ENCODE measurements at places on chromosomes 4 and X. TPM values are rescaled to one million over a fixed set of nuclear protein-coding genes. Genes with fewer than 3 reads are reported as not detected.

DNA sequence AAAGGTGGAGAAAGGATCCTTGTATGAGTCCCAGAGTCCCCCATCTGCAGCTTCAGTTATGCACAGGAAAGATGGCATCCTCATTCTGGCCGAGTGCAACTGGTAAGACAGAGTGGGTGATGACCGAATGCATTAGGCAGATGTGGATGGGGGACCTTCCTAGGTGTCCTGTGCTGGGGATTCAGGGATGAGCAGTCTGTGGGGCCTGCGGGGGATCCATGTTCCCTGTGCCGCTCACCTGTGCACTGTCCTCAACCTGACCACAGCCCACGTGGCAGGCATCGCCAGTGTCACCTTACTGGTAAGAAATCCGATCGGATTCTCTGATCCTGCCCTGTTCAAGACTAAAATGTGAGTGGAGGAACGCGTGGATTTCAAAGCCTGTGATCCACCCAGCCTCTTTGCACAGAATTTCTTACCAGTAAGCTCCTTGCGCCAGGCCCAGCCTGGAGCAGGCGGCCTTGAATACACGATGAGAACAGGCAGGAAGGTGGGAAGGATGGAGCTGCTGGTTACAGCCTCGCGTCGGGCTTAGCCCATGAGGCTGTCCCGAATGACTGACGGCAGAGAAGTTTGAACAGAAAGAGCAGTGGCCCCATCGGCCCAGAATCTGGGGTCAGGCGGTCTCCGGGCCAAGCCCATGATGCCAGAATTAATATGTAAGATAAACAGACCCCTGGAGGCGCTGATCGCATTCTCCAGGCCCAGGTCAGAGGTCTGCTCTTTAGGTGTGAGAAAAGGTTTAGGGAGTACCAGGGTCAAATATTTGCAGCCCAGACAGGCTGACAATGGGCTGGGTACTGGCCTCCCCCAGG is 56.5 kb downstream of the CPZ start:
- no peaks in the 10 kb centered on the region for H3K27me3 ChIP-seq
- no peak for DNase-seq
- H3K36me3 ChIP-seq = no peaks in the 10 kb centered on the region
- no peak overlapping the region for H3K27ac ChIP-seq
- no peak overlapping the region for H3K4me3 ChIP-seq

RTL9 gene
- not detected for total RNA-seq

TRPC5OS gene
- total RNA-seq = not detected

GRCh38 chr4:126888968-126889367 is 743.8 kb upstream of the INTU start:
- no peak overlapping the region for H3K4me3 ChIP-seq
- no peaks in the 10 kb centered on the region for H3K36me3 ChIP-seq
- DNase-seq = no peak
- H3K27me3 ChIP-seq = no peaks in the 10 kb centered on the region
- no peaks in the 10 kb centered on the region for H3K4me1 ChIP-seq

- H3K36me3 ChIP-seq = no peaks in the 10 kb centered on the region
- H3K27ac ChIP-seq = no peak overlapping the region
- H3K4me3 ChIP-seq = no peak overlapping the region
- H3K27me3 ChIP-seq = no peaks in the 10 kb centered on the region
- DNase-seq = no peak
Observed at GRCh38 chr4:91764085-91764484, 539.7 kb upstream of the GRID2 start.

POF1B gene
- total RNA-seq = 1.2 TPM

IQCM gene
- total RNA-seq = not detected

- DNase-seq = no peak
- no peak overlapping the region for H3K27ac ChIP-seq
- H3K4me3 ChIP-seq = no peak overlapping the region
- H3K4me1 ChIP-seq = no peaks in the 10 kb centered on the region
- no peaks in the 10 kb centered on the region for H3K36me3 ChIP-seq
- H3K27me3 ChIP-seq = no peaks in the 10 kb centered on the region
Observed at GRCh38 chr4:72119946-72120345, 88.1 kb downstream of the NPFFR2 start.

GRCh38 chr4:84167564-84167963 is 331.5 kb downstream of the NKX6-1 start:
- H3K4me3 ChIP-seq = no peak overlapping the region
- H3K27me3 ChIP-seq = no peaks in the 10 kb centered on the region
- no peaks in the 10 kb centered on the region for H3K36me3 ChIP-seq
- H3K4me1 ChIP-seq = no peaks in the 10 kb centered on the region
- no peak for DNase-seq

ATP2B3 gene
- total RNA-seq = not detected

- no peak overlapping the region for H3K4me3 ChIP-seq
- peaks cover 6% of the 10 kb centered on the region for H3K4me1 ChIP-seq
- no peaks in the 10 kb centered on the region for H3K36me3 ChIP-seq
- H3K27me3 ChIP-seq = no peaks in the 10 kb centered on the region
Observed at GRCh38 chrX:39730662-39731329, 367.0 kb downstream of the BCOR start.

DNA sequence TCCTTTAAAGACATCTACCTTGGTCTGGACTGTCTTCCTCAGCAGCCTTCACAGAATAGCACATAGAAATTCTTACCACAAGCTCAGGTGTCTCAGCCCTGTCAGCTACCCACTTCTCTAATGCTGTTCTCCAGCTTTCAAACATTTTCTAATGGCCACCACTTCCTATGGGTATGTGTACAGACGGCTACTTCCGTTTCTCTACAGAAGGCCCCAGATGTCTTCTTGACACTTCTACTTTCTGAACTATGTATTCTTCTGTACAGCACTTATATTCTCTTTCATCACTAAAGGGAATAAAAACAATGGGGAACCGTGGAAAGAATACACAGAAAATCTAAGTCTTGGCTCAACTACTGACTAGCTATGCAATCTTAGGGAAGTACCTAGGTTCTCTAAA is 13.3 kb downstream of the OPHN1 start:
- H3K4me1 ChIP-seq = no peaks in the 10 kb centered on the region
- H3K36me3 ChIP-seq = no peaks in the 10 kb centered on the region
- no peak for DNase-seq
- no peak overlapping the region for H3K4me3 ChIP-seq
- no peak overlapping the region for H3K27ac ChIP-seq

CXCL11 gene
- not detected for total RNA-seq

DNA sequence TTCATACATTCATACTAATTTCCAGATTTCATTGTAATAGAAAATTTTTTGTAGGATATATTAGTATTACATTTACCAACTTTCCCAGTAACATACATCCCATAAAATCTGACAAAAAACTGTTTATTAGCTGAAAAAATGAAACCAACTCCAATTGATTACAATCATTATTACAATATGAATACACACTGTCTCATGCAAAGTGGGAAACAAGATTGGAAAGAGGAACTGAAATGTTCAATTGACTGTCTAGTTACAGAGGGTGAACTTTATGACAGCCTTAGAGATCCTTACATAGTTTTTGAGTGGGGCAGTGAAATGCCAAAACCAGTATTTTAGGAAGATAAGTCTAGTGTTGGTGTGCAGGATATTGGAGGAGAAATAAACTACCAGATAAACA is 2.3 kb upstream of the AMBN start:
- peak; percentile 20 for DNase-seq
- H3K36me3 ChIP-seq = no peaks in the 10 kb centered on the region
- no peak overlapping the region for H3K4me3 ChIP-seq
- H3K27me3 ChIP-seq = no peaks in the 10 kb centered on the region
- peaks cover 7% of the 10 kb centered on the region for H3K4me1 ChIP-seq

DNA sequence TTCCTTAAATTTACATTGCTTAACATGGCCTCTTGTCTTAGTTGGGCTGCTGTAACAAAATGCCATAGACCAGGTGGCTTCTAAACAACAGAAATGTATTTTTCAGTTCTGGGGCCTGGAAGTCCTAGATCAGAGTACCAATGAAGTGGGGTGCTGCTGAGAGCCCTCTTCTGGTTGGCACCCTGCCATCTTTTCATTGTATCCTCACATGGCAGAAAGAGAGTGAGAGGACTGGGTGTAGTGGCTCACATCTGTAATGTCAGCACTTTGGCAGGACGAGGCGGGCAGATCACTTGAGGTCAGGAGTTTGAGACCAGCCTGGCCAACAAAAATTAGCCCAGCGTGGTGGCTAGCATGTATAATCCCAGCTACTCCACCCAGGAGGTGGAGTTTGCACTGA is 12.0 kb upstream of the KLB start:
- H3K36me3 ChIP-seq = no peaks in the 10 kb centered on the region
- H3K27me3 ChIP-seq = no peaks in the 10 kb centered on the region
- no peak overlapping the region for H3K27ac ChIP-seq

MMRN1 gene
- total RNA-seq = 0.49 TPM

NMU gene
- total RNA-seq = not detected

H2BW2 gene
- not detected for total RNA-seq

DNA sequence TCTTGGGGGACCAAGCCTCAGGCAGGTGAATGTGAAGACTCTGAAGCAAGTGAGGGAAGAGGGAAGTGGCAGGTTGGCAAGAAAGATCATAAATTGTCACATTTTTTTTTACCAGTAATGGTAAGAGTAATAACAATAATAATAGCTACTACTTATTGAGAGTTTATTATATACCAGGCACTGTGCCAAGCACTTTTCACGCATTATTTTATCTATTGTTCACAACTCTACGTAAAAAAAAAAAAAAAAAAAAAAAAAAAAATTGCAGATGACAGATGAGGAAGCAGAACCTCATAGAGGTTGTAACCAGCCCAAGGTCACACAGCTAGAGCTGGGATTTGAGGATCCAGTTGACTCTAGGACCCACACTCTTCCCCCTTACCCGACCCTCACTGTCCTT is 40.9 kb downstream of the TSC22D3 start:
- no peaks in the 10 kb centered on the region for H3K4me1 ChIP-seq
- no peak for DNase-seq
- no peak overlapping the region for H3K4me3 ChIP-seq
- H3K36me3 ChIP-seq = no peaks in the 10 kb centered on the region

GRCh38 chr4:8289151-8289750 is 19.7 kb downstream of the HTRA3 start:
- H3K27me3 ChIP-seq = no peaks in the 10 kb centered on the region
- no peak overlapping the region for H3K4me3 ChIP-seq
- H3K27ac ChIP-seq = no peak overlapping the region
- no peaks in the 10 kb centered on the region for H3K36me3 ChIP-seq
- no peak for DNase-seq

- H3K4me1 ChIP-seq = no peaks in the 10 kb centered on the region
- H3K4me3 ChIP-seq = no peak overlapping the region
- H3K36me3 ChIP-seq = no peaks in the 10 kb centered on the region
- no peak overlapping the region for H3K27ac ChIP-seq
- DNase-seq = no peak
- no peaks in the 10 kb centered on the region for H3K27me3 ChIP-seq
Observed at GRCh38 chr4:39732728-39733127, 34.8 kb downstream of the UBE2K start.

CT45A7 gene
- not detected for total RNA-seq

FOXR2 gene
- total RNA-seq = not detected

SLC6A8 gene
- total RNA-seq = 1.8 TPM

RHOXF2 gene
- total RNA-seq = not detected

DNA sequence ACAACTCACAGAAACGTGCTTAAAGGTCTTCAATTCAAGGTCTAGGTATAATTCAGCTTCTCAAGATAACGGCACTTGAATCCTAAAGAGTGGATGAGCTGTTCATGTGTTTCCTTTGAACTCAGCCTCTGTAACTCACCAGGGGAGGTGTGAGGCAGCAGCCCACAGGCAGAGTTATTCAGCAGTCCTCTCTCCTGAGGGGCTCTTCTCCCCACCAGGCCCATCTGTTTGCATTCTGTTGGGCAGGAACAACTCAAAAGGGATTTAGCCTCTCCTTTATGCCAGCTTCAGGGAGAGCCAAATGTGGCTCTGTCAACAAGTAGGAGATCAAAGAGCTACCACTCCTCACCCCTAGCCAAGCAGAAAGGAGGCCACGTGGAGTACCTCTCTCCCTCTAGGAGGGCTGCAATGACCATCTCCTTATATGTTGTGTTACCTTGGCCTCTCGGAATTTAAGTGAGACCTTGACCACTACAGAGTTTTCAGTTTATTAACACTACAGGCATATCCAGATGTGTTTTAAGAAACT is 151.2 kb downstream of the SPATA18 start:
- H3K27ac ChIP-seq = no peak overlapping the region
- DNase-seq = no peak
- H3K4me1 ChIP-seq = no peaks in the 10 kb centered on the region
- no peak overlapping the region for H3K4me3 ChIP-seq
- H3K36me3 ChIP-seq = no peaks in the 10 kb centered on the region

GRCh38 chr4:73732759-73733431 is 7.5 kb upstream of the CXCL8 start:
- no peak for DNase-seq
- no peak overlapping the region for H3K4me3 ChIP-seq
- H3K36me3 ChIP-seq = no peaks in the 10 kb centered on the region
- no peaks in the 10 kb centered on the region for H3K27me3 ChIP-seq

MAP7D2 gene
- total RNA-seq = not detected

DOK7 gene
- total RNA-seq = 24.1 TPM

TEX13C gene
- total RNA-seq = not detected

GRCh38 chr4:174538876-174539250 is 16.6 kb upstream of the HPGD start:
- DNase-seq = no peak
- H3K4me3 ChIP-seq = no peak overlapping the region
- H3K27me3 ChIP-seq = no peaks in the 10 kb centered on the region

GRCh38 chrX:148049441-148049840 is 68.3 kb downstream of the FMR1NB start:
- no peaks in the 10 kb centered on the region for H3K36me3 ChIP-seq
- H3K27ac ChIP-seq = no peak overlapping the region
- DNase-seq = peak; percentile 52
- no peaks in the 10 kb centered on the region for H3K27me3 ChIP-seq
- no peak overlapping the region for H3K4me3 ChIP-seq
- no peaks in the 10 kb centered on the region for H3K4me1 ChIP-seq

- no peaks in the 10 kb centered on the region for H3K36me3 ChIP-seq
- H3K4me1 ChIP-seq = no peaks in the 10 kb centered on the region
- H3K27me3 ChIP-seq = no peaks in the 10 kb centered on the region
- no peak for DNase-seq
- no peak overlapping the region for H3K27ac ChIP-seq
Observed at GRCh38 chr4:104501290-104501689, 6.6 kb upstream of the CXXC4 start.

CWH43 gene
- not detected for total RNA-seq

FHIP1A gene
- 0.76 TPM for total RNA-seq

DNA sequence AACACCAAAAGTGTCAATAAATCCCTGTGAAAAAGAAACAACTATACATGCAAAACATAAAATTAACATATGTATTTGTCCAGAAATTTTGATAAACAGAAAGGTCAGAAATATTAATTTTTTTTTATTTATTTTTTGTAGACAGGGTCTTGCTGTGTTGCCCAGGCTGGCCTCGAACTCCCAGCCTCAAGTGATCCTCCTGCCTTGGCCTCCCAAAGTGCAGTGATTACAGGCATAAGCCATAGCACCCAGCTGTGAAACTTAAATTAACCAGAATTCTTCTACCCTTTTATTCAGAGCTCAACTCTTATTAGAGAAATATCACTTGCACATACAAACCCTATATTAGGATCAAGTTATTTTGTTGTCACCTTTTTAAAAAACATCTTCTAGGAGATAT is 16.2 kb downstream of the ANAPC10 start:
- H3K4me1 ChIP-seq = no peaks in the 10 kb centered on the region
- peaks cover 3% of the 10 kb centered on the region for H3K36me3 ChIP-seq
- no peaks in the 10 kb centered on the region for H3K27me3 ChIP-seq
- no peak for DNase-seq
